Occipital lobe (tissue), 3 donors: ENCODE measurements at places on chromosomes 5 and 9. TPM values are rescaled to one million over a fixed set of nuclear protein-coding genes. Genes with fewer than 3 reads are reported as not detected.

The MEF2C gene
- 2,088 TPM for total RNA-seq

The ISL1 gene
- total RNA-seq = not detected

The GCNT4 gene
- 1.7 TPM for total RNA-seq

The PCDHGB6 gene
- 12.8 TPM for total RNA-seq

The LCN12 gene
- total RNA-seq = not detected

The PNPLA7 gene
- 0.94 TPM for total RNA-seq

The ATP6V0E1 gene
- 43.5 TPM for total RNA-seq

The HNRNPAB gene
- 45.5 TPM for total RNA-seq

The PCDHB14 gene
- total RNA-seq = 13.4 TPM

The SPARC gene
- 90.8 TPM for total RNA-seq

The ANKDD1B gene
- 1.7 TPM for total RNA-seq

The C9orf72 gene
- 69.3 TPM for total RNA-seq

The CARTPT gene
- total RNA-seq = not detected

The PTGDS gene
- 52.1 TPM for total RNA-seq

The OR1J2 gene
- total RNA-seq = not detected

The TARS1 gene
- total RNA-seq = 83.3 TPM

The INSL4 gene
- not detected for total RNA-seq

The LHX2 gene
- total RNA-seq = 189 TPM

The CNTLN gene
- 16.5 TPM for total RNA-seq

The VCP gene
- 171 TPM for total RNA-seq

The LCN15 gene
- total RNA-seq = not detected

The ELAVL2 gene
- total RNA-seq = 297 TPM

The FOXD1 gene
- total RNA-seq = 0.94 TPM

DNA sequence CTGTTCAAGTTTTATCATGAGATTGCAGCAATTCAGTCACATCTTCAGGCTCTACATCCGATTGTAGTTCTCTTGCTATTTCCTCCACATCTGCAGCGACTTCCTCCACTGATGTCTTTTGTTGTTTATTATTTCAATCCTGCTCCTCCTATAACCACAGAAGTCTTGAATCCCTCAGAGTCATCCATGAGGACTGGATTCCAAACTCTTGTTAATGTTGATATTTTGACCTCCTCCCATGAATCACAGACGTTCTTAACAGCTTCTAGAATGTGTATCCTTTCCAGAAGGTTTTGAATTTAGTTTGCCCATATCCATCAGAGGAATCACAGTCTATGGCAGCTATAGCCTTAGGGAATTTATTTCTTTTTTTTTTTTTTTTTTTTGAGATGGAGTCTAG, 3.6 kb downstream of the FBXO38 start:
- DNase-seq = no peak

- no peak for DNase-seq
Measured at GRCh38 chr5:77379558-77380061, 112.5 kb downstream of the WDR41 start.

- DNase-seq = no peak
Measured at GRCh38 chr9:127886401-127886972, 9.0 kb upstream of the AK1 start.

GRCh38 chr9:17528859-17529258, 50.0 kb upstream of the SH3GL2 start:
- no peak for DNase-seq

GRCh38 chr9:108282872-108283271, 572.9 kb downstream of the ACTL7B start:
- no peak for DNase-seq

DNA sequence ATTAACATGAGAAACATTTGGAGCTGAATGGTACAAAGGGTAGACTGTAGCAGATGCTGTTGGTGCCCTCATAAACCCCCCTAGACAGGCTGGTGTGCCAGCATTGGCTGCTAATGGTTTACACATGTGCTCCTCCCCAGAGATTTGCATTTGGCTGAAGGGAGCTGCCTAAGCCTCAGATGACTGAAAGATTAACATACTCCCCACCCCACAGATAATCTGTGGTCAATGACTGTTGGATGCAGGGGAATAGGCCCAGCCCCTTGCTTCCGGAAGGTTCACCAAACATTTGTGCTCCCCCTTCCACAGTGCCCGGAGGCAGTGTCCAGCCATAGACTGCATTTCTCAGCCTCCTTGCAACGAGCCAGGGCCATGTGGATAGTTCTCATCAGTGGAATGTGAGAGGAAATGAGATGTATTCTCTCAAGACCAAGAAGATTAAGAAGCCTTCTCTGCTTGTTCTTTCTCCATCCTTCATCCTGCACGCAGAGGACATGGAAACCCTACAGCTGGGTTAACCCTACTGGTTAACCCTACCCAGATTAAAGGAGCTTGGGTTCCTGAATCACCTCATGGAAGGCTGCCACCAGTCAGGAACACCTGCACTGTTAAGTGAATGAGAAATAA, 79.6 kb downstream of the PHAX start:
- DNase-seq = no peak

- no peak for DNase-seq
Measured at GRCh38 chr5:38618154-38618553, 61.7 kb upstream of the LIFR start.

- DNase-seq = no peak
Measured at GRCh38 chr5:33611877-33612276, 171.1 kb downstream of the TARS1 start.

GRCh38 chr9:70120834-70121510, 77.3 kb downstream of the MAMDC2 start:
- no peak for DNase-seq

- DNase-seq = no peak
Measured at GRCh38 chr5:32869216-32869615, 158.1 kb downstream of the NPR3 start.

DNA sequence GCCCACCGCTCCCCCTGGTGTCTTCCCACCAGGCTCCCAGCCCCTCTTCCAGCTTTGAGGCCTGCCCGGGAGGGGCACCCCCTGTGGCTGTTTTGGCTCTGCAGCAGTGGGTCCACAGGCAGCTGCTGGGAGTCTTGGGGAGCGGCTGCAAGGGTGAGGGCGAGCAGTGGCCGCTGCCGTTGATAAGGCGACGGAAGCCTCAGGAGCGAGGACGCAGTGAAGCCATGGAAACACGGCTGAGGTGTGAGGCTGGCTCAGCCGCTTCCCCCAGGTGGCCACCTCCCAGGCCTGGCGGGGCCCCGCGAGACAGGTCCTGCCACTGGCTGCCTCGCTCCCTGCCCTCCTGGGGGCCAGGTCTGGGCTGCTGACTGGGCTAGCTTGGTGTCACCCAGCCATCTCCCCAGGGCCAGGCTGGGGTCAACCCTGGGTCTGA, 41.5 kb downstream of the CXXC5 start:
- DNase-seq = no peak

- no peak for DNase-seq
Measured at GRCh38 chr5:124976086-124976485, 229.6 kb upstream of the ZNF608 start.

GRCh38 chr5:56346741-56347535, 113.8 kb upstream of the ANKRD55 start:
- DNase-seq = no peak

DNA sequence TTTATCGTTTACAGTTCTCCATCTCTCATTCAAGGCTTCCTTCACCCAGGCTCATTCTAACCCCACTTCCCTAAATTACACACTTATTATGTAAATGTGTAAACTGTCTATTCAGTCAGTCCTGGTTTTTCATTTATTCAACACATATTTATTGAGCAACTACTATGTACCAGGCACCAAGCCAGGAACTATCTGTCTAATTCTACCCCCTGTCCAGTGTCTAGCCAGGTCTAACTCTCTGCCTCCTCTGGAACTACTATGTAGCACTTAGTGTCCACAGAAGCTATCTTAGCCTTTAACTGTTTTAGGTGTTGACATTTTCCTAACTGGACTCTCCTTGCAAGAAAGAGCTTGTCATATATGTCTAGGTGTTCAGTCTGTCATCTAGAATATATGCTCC, 56.5 kb downstream of the PDE4D start:
- DNase-seq = no peak

DNA sequence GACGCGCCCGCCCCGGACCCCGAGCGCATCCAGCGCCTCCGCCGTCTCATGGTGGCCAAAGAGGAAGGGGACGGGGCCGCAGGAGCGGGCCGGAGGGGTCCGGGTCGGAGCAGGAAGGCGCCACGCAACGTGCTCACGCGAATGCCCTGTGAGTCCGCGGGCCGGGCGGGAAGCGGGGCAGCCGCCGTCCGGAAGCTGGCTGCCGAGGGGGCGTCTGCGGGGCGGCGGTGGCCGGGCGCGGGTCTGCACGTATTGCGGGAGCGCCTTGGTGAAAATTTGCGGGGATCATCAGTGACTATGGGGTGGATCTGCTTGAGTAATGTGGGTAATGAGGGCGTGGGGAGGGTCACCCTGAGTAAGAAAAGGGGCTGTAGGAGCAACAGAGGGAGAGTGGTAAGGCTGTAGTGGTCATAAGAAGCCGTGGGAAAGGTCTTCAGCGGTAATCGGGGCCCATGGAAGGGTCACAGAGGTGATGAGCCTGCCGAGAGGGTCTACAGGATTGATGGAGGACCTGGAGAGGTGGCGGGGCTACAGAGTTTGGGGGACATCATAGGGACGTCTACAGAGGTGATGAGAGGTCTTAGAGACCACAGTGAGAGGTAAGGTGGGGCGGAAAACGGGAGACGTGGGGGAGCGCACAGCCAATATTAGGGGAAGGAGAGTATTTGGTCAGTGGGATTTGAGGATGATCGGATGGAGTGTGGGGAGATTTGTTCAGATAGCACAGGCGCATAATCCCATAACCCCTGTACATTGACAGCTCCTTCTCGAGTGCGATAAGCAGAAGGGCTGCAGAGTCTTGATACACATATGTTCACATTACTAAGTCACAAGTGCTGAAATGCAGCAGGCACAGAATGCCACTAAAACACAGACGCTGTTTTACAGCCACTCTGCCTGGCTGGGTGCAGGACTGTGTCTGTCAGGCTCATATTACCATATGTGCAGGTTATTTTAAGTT, 819 bp downstream of the LSM11 start:
- DNase-seq = no peak

GRCh38 chr5:56565644-56566043, 249.7 kb upstream of the MAP3K1 start:
- no peak for DNase-seq

GRCh38 chr5:127423173-127423798, 94.2 kb upstream of the PRRC1 start:
- no peak for DNase-seq

DNA sequence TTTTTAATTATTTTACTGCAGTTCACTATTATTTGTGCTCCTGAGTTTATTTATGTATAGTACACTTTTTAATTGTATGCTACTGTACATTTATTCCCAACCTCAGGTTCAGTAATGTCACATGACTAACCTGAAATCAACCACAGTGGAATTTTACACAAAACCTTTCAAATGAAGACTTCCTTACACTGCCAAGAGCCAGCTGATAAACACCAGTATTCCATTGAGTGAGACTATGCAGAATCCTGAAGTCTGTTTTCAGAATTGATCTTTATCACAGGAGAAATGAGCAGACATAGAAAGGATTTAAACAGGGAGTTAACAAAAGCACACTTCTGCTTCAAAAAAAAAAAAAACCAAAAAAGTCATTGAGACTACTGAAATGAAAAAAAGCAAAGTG, 219.5 kb downstream of the PRR16 start:
- no peak for DNase-seq
